ENCODE measurements at places on chromosomes 4 and X.

DNA sequence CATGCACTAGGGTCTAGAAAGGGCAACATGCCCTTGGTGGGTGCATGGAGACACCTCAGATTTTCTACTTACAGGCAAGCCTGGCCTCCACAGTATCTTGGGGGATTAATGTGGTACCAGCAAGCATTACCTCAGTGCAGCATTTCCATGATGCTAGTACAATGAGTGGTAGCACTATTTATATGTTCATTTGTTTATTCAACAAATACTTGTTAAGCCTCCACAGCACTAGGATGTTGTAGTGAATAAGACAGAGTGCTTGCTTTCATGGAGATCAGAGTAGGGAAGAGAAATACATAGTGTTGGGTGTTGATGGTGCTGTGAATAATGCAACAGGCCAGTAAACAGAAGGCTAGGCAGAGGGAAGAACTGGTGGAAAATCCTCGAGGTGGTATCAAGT, 133.4 kb downstream of the KLHL8 start:
- DNase-seq, result no peak

DNA sequence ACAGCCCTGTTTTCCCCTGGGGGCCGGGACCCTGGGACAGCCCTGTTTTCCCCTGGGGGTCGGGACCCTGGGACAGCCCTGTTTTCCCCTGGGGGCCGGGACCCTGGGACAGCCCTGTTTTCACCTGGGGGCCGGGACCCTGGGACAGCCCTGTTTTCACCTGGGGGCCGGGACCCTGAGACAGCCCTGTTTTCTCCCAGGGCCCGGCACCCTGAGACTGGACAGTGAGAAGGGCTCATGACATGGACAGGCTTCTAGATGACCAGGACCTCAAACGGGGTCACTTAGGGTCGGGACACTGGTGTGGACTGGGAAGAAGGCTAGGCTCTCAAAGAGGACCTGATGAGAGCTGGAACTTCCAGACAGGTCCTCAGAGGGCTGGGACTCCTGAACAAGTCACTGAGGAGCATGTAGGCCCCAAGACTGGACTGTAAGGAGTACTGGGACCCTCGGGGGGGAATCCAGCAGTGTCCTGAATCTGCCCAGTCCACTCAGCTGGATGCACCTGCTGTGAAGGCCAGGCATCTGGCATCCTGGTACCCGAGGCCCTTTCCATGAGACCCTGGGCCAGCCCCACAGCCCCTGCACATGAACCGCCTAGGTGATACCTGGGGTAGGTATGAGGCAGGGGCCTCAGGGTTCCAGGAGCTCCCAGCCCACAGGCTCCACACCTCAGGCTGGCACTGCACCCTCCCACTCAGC, 2.4 kb downstream of the PCGF3 start:
- DNase-seq, result no peak

DNA sequence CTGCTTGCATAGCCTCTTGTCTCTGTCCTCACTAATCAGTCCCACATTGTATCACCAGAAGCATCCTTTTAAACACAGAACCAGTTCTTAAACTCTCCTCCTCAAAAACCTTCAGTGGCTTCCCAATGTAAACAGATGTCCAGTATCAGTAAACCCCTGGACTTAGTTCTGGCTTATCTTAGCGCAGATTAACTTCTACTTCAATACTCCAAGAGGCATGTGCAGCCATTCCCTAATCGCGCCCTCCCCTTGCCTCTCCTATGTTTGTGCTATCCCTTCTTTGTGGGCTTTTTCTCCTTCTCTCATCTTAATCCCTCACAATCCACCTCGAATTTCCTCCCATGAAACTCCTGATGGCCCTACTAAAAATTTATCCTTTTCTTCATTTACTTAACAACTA, 193.8 kb downstream of the FBXO8 start:
- no peak for DNase-seq

- DNase-seq, result no peak
Measured at GRCh38 chrX:121479406-121479805, 432.0 kb downstream of the GLUD2 start.

- DNase-seq, result no peak
Measured at GRCh38 chrX:152915541-152916241, 17.8 kb downstream of the ZNF185 start.

DNA sequence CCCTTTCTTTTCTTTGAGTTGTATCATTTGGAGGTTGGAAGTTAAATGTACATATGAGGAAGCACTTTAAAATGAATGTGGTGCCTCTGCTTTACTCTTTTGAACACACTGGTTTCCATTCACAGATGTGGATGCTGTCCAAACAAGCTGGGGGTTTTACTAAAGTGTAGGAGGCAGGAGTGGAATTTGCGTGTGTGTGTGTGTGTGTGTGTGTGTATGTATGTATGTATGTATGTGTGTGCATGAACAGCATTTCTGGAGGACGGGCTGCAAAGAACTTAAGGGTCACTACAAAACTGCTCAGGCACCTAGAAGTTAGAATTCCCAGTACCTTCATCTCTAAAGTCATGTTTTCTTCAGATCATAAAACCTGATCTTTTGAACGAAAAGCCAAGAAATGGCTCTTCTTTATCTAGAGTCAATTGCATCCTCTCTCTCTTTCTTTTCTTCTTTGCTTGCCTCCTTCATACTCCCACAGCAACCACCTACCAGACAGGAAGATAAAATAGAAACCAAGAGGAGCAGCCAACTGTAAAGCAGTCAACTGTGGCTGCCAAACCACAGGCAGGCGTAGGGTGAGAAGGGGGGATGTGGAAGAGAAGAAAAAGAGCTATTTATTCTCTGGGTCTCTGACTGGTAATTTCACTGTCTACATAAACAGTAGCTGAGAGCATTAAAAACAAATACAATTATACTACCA, 177.0 kb upstream of the RASGEF1B start:
- no peak for DNase-seq

GRCh38 chrX:134460005-134460861, at the start of gene HPRT1:
Gene HPRT1, plus strand, starts transcription at chrX:134460165. Its CDS starts 147 bp downstream, at chrX:134460312.
- peak; percentile 56 for DNase-seq

GRCh38 chr4:120139392-120139791, 72.7 kb upstream of the MAD2L1 start:
- no peak for DNase-seq

DNA sequence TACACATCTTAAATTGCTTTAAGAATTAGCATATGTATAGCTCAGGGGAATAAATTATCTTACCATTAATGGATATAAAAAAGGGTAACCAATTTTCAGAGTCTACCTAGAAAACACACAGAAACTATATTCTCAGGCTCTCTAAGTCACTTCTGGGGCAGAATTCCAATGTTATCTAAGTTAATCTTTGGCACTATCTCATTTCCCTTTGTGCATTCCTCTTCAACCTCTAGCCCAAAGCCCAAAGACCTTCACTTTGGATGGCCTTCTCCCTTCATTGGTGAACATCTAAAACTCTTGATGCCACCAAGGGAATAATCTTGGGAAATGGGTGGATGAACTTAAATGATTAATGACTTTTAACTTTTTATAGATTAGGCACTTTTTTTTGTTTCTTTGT, 108.3 kb downstream of the APBB2 start:
- no peak for DNase-seq

GRCh38 chrX:72203421-72203820, 21.9 kb downstream of the PIN4 start:
- DNase-seq, result no peak

GRCh38 chr4:3269105-3269927, 20.4 kb downstream of the MSANTD1 start:
- no peak for DNase-seq

DNA sequence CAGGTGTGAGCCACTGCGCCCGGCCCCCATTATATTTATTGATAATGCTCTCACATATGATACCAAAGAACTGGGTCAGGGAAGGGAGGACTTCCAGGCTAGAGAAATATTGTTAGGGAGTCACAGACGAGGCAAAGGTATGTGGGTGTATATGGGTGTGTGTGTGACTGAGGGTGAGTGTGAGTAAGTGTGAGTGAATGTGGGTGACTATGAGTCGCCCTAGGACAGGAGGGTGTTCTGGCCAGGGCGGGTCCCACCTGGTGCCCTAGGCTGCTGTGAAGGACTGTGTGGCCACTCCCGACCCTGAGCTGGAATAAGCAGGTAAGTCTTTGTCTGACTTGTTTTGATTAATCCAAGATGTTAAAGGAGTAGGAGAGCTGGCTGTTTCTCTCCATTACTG, 34.4 kb downstream of the RWDD4 start:
- DNase-seq, result no peak

GRCh38 chr4:93776386-93777080, 52.0 kb upstream of the ATOH1 start:
- DNase-seq, result no peak

DNA sequence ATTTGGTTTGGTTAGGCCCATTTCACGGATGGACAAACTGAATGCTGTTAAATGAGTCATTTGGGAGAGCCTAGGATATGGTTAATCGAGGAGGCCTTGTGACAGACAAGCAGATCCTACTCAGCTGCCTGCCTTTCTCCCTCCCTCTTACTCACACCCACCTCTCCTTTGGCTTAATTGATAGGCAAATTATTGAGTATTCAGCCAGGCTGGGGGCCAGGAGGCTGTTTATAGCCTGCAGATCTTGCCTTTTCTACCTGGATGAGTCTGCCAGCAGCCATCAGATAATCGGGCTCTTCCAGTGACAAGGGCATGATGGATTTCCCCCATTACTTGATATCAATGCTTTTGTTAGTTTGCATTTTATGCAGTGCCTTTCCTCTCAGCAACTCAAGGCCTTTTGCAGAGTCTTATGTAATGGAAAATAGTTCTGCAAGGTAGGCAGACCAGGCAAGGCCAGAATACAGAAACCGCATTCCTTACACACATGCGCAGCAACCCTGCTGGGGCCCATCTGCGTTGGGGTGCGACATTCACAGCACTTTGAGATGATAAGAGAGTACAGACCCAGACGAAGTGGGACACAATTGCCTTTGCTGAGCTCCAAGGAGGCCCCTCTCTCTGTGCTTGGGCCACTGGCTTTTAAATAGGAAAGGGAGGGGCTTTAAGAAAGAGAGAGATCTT, 96.2 kb upstream of the ATP6AP2 start:
- DNase-seq, result no peak

Measured in AML-193 (cell line).